ENCODE measurements at places on chromosomes 7 and 10.

- no peak for DNase-seq
These were observed 159.2 kb upstream of the PITRM1 start for GRCh38 chr10:3331690-3332230.

DNA sequence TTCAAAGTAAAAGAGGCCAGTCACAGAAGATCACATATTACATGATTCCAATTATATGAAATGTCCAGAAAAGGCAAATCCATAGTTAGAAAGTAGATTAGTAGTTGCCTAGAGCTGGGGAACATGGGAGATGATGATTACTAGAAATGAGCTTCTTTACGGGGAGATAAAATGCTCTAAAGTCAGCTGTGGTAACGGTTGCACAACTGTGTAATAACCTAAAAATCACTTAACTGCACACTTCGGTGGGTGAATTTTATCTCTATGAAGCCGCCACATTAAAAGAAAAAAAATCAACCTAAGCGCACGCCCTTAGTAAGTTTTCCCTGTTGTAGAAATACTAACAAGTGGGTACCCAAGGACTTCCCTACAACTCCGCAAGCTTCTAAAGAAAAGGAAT, 15.9 kb downstream of the XRCC2 start:
- DNase-seq = no peak

GRCh38 chr10:24465891-24466818, 257.2 kb downstream of the KIAA1217 start:
- DNase-seq = no peak

GRCh38 chr10:119448628-119449584, 93.6 kb downstream of the RGS10 start:
- DNase-seq = no peak

- no peak for DNase-seq
These were observed 68.5 kb downstream of the PTPRN2 start for GRCh38 chr7:158518980-158519632.

DNA sequence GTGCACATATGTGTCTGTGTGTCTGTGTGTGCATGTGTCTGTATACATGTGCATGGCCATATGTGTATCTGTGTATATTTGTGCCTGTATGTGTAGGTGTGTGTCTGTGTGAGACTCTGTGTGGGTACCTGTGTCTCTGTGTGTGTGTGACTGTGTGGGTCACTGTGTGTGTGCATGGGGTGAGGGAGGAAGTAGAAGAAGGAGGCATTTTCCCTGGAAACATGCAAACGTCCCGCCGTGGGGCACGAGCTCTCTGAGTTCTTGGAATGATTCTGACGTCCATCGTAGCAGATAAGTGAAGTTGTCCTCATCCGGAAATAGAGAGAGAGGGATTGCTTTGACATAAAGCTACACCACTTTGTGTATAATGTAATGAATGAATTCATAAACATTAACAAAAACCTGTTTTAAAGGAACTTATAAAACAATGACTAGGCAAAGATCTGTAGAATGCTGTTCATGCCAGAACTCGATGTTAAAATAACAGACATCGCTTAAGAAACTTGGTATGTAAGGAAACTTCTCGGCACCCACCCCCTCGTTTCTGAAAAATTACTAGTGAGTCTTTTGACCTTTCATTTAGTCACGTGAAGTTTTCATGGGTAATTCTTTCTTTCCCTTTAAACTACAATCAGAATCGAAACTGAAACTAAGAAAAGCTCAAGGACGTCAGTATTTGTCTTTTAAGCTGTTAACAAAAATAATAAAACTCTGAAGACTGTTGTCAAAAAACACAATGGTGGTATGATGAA, 43.6 kb upstream of the KLF6 start:
- no peak for DNase-seq

- DNase-seq = peak; percentile 83
These were observed 121.5 kb downstream of the KAT6B start for GRCh38 chr10:74947781-74948401.

- no peak for DNase-seq
These were observed 131.4 kb downstream of the PAXIP1 start for GRCh38 chr7:154871507-154871906.

DNA sequence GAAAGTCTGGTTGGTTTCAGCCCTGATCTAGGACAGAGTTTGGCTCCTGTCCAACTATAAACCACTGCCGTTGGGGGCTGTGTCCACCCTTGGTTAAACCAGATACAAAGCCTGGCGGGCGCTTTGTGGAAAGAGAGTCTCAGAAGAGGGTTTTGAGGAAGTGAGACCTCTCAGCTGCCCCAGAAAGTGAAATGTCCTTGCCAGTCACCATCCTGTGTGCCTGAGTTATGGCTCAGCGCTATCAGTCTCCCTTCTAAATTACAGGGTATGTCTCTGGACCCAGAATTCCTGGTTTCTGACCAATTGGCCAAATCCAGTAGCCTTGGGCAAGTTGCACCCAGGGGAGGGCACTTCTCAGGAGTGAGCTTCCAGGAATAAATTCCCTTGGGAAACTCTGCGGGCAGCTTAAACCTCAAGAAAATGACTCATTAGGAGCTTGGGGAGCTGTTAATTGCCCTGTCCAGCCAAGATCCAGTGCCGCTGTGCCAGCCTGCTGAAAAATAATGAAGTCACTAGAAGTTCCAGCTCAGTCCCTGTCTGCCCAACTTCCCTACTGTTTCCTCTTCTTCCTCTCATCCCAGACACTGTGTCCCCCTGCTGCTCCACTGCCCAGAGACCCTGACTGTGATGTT, 66.7 kb upstream of the PDZD8 start:
- DNase-seq = no peak

DNA sequence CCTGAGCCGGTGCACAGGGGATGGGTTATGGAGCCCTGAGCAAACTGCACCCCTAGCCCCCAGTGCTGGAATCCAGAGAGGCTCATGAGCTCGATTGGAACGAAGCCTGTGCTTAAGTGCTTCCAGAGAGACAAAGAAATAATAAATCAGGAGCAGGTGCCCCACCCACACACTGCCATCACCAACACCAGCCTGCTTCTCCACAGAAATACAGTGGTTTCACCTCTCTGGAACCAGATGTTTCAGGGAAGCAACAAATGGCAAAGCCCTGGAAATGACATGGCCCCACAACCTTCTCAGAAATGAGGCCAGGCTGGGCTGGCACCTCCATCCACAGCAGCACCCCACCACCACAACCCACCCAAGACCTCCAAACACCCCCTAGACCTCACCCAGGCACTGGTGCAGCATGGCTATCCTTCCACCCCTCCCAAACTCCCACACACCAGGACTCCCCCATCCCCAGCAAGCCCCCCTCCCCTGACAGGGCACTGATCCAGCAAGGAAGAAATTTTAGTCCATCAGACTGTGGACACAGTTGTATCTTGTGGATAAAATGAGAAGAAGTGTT, 4.1 kb upstream of the SLC18A3 start:
- DNase-seq = peak; percentile 55

GRCh38 chr10:76286536-76286935, 855.1 kb downstream of the LRMDA start:
- no peak for DNase-seq

DNA sequence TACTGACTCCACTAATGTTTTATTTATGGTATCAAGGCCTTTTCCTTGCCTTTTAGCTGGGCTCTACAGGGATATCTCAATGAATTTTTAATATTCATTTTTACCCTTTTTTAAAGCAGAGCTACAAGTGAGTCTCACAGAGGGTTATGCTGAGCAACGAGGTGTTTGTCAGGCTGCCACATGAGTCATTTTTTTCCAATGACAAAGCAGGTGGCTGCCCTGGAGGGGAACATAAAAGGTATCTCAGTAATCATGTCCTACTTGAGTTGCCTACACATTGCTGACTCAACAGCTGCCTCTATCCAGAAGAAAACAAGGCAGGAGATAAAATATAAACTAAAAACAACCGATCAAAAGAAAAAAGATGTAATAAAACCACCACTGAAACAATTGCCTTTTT, 1004.9 kb upstream of the POT1 start:
- DNase-seq = peak; percentile 52

GRCh38 chr7:7821517-7821916, 103.1 kb upstream of the RPA3 start:
- peak; percentile 98 for DNase-seq

GRCh38 chr10:84945791-84946190, 617.4 kb downstream of the CCSER2 start:
- DNase-seq = peak; percentile 15

DNA sequence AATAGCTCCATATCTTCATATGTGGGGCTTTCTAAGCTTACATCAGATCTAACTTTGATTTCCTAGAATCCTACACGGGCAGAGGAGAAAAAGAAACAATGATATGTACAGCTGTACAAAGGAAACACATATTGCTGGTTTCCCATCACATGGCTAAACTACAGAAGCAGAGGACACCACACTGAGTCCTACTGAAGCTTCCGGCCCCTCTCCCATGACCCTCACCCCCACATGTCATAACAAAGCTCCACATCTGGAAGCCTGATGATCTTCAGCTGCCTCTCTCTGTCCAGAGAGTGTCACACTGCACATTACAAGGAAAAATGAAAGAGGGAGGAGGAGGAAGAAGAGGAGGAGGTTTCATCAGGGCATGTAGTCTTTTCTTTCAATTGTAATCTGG, 14.0 kb downstream of the SLC16A12 start:
- no peak for DNase-seq

DNA sequence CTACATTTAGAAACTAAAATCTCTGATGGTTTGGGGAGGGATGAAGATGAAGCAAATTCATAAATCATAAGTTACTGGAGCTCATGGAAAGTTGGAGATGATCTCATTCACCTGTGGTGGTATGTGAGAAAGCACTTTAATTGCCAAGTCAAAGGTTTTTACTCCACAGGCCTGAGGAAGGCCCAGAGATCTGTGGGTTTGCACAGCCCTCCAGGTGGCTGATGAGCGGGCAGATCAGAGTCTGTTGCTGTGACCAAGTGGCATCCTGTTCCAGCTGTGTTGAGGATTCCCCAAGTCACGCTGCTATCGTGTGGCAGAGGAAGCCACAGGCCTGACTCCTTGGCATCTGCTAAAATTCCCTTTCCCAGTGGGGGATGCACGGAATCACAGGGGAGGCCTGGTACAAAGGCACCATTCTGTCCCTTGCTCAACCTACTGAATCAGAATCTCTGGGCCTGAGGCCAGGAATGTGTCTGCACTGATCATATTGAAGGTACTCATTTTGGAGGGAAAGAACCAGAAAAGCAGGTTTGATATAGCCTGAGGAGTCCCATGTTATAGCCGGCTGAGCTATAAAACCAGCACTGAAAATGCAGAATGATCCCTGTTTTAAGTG, 19.7 kb upstream of the DDC start:
- DNase-seq = no peak

- peak; percentile 86 for DNase-seq
These were observed at the start of gene ZNF248 for GRCh38 chr10:37857287-37858211. ZNF248 (minus strand) TSS chr10:37857610; CDS start chr10:37856310, 1,300 bp downstream.

DNA sequence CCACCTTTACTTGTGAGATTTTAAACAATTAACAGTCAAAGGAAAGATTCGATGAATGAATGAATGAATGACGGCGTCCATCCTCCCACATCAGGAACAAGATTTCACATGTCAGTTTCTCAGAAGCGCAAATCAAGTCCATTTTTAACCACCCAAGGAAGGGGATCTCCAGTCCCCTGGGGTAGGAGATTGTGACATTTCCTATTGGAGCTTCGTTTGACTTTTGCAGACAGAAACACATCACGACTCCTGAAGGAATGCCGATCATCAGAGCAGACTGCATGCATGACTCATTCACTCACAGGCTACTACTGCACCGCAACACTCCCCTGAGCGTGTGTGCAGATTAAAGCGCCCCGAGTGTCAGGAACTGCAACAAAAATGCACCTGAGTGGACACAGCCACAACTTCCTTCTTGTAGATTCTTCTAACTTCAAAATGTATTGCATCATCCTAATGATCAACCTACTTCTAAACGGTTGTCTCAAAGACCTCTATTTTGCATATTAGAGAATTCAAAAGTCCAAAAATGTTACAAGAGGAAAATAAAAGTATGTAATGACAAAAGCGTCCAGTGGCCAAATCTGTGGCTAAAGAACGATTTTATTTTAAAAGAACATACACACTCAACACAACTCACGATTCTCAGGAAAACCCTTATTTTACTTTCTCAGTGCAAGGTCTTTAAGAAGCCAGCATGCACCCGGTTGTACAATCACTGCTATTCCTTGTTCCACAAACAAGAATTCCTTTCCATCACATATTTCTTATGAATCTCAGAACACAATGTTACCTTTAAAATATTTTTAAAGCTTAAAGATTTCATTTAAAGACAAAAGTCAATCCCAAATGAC, 172.6 kb downstream of the FAM107B start:
- no peak for DNase-seq

DNA sequence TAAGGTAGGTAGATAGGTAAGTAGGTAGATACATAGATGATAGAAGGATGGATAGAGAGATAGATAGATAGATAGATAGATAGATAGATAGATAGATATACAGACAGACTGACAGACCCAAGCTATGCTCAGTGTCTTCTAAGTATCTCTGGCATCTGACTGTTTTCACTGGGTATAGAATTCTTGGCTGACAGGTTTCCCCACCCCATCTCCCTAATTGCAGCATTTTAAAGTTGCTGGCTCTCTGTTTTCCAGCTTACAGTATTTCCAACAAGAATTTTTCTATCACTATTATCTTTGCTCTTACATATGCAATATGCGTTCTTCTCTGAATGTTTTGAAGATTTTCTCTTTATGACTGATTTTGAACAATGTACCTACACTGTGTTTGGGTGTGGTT, 328.7 kb downstream of the TCERG1L start:
- DNase-seq = no peak

DNA sequence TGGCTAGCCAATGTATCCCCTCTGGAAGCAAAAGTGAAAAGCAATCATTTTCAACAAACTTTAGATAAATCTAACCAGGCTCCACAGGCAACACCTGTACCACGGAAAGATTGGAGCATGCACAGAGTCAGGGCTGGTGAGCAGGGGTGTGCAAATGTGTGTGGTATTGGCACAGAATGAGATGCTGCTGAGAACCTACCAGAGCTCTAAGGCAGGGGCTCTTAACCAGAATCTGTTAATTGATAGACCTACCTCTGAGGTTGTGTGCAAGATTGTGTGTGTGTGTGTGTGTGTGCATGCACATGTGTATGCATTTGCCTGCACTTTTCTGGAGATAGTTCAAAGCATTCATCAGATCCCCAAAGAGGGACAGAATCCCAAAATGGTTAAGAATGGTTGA, 62.9 kb downstream of the PIK3AP1 start:
- DNase-seq = no peak
